ENCODE measurements at places on chromosomes 7 and 10.

DNA sequence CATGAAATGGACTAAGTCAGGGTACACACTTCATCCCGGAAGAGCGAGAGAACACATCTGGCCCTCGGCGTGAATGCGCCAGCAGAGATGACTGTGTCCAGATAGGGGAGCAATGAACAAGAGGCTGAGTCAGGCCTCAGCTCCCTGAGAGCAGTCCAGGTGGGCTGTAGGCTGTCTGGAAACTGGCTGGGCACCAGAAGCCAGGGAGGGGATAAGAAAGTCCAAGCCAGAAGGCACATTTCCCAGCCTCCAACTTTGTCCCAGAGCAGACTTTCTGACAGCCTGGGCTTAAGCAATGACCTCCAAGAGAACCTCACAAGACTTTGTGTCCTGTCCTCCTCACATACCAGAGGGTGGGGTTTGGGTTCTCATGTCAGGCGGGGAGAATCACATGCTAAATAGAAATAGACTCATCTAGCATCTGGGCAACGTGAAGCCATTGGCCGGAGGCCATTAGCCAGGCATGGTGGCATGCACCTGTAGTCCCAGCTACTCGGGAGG lies 157.2 kb downstream of the ARHGAP12 start:
- no peak for DNase-seq

- no peak for DNase-seq
Measured at GRCh38 chr10:48655411-48656240, 29.0 kb upstream of the WDFY4 start.

GRCh38 chr7:69196593-69196992 lies 401.7 kb upstream of the AUTS2 start:
- no peak for DNase-seq

- no peak for DNase-seq
Measured at GRCh38 chr7:91784469-91784868, 96.0 kb downstream of the MTERF1 start.

- DNase-seq: no peak
Measured at GRCh38 chr10:70197235-70197945, 27.1 kb upstream of the SAR1A start.

GRCh38 chr10:103512591-103513379 lies 19.3 kb downstream of the NEURL1 start:
- no peak for DNase-seq

- no peak for DNase-seq
Measured at GRCh38 chr10:130254662-130255061, 118.5 kb downstream of the GLRX3 start.

DNA sequence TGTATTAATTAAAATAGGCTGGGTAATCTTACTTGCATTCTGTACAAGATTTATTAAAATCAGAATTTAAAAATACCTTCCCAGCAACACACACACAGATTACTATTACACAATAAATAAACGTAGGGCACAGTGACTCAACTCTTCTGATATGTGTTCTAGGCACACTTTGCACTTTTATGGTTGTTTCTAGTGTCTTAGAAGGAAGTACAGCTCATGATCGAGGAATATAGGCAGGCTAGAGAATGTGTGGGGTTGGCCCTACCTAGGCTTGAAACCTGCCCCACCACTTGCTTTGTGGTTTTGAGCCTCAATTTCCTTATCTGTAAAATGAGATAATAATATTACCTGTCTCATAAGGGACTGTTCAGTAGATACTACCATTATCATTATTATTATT lies 30.5 kb downstream of the ARMC3 start:
- DNase-seq: no peak

DNA sequence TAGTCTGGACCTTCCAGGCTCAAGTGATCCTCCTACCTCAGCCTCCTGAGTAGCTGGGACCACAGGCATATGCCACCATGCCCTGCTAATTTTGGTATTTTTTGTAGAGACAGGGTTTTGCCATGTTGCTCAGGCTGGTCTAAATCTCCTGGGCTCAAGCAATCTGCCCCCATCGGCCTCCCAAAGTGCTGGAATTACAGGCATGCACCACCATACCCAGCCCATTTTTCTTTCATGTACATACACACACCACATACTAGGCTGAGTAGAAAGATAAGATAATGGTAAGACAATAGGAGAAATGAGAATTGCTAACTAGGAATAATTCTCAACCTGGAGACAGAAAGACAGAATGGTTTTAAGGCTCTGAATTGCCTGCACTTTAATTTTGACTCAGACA lies 83.8 kb downstream of the CPEB3 start:
- no peak for DNase-seq

- DNase-seq: peak; percentile 6
Measured at GRCh38 chr7:65307651-65308299, 65.9 kb upstream of the ZNF92 start.

DNA sequence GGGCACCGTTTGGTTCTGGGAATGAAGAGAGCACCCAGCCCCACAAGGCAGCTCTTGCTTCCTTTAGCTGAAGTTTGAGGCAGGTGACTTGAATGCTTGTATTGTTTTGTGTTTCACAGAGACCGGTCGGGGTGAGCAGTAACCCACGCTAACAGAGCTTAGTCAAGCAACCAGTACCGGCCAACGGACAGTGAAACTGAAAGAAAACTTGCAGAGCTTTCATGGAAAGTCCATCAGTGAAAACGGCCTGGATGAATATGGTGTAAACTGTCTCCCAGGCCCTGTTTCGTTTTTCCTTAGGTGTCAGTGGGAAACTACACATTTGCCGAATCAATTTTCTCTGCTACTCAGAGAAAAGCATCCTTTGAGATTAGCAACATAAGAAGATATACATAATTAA lies 101.1 kb downstream of the LYZL1 start:
- DNase-seq: no peak

DNA sequence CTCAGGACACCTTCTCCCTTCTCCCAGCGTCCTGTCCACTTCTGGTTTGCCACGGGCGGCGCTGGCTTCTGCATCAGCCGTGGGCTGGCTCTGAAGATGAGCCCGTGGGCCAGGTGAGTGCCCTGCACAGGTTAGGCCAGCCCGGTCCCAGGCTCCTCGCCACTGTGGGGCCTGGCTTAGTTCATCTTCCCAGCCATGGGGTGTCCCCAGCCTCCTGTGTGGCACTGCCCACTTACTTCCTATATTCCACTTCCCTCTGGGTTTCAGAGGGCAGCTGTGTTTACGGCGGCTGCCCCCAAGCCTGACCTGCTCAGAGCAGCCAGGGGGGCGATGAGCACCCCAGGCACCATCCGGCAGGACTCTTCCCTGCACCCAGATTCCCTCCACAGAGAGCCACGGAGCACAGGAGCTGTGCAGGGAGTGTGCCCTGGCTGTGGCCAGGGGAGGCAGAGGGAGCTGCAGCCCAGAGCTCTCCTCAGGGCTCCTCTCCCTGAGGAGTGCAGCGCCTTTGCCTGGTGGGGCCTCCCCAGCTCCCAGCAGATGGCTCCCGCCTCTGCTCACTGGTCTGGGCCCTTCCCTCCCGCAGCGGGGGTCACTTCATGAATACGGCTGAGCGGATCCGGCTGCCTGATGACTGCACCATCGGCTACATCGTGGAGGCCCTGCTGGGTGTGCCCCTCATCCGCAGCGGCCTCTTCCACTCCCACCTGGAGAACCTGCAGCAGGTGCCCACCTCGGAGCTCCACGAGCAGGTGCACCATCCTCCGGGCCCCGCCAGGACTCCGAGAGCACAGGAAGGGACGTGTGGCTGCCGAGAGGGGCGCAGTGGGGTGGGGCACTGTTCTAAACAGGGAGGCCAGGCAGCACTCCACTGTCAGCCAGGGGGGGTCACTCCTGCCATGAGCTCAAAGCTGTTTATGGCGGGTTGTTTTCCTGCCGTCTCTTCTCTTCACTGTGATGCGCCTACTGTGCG lies 6.4 kb downstream of the LFNG start:
- no peak for DNase-seq

DNA sequence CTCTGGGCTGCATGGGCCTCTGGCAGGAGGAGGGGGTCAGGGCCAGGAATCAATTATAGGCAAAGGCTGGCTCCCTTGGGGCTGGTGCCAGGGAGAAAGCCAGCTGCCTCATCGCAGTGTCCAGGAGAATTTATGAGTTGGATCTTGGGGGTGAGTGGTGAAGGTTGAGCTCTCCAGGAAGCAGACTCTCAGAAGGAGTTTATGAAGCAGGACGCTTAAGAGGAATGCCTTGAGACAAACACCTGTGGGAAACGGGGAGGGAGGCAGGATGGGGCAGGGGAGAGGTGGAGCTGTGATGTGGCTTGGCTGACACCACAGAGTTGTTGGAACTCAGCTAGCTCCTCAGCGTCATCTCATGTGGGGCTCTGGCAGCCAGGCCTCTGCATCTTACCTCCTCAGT lies 428.5 kb downstream of the RPS24 start:
- DNase-seq: no peak

DNA sequence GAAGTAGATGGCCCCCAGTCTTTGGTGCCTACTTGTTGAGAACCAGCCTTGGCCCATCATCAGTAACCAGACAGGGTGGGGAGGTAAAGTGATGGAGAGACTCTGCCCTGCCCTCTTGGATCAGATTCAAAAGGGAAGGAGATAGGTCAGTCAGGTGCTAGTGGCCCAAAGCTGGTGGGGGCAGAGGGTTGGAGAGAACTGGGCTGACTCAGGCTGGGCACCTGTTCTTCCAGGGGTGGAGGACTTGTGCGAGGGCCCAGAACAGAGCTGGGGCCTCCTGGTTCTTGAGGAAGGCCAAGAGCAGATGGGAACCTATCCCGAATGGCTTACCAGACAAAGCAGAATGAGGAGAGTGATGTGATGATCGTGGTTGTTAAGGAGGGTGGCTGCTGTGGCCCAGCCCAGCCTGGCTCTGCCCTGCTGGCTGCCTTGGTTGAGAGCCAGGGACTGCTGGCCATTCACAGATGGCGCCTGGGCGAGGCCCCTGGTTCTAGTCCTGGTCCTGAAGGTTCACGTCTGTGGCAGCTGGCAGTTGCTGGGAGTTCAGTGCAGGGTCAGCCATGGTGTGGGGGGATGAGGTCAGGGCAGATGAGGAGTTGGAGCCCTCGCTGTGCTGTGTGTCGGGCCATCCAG lies 36.6 kb downstream of the PALD1 start:
- DNase-seq: no peak

GRCh38 chr7:105653441-105654005 lies 72.2 kb upstream of the EFCAB10 start:
- no peak for DNase-seq

DNA sequence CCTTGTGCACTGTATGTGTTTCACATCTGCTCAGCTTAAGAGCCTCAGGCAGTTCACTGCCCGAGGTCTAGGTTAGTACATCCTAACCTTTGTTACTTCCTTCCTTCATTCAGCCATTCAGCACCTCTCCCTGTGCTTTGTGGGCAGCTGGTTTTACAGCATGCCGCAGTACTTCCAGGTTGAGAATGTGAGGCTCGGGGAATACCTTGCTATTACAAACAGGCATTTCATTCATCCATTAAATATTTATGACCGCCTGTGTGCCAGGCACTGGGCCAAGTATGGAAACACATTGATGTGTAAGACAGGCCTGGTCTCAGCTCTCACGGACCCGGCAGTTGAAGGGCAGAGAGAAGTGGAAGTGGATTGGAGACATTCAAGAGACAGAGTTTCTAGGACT lies 82.4 kb downstream of the SHH start:
- no peak for DNase-seq

DNA sequence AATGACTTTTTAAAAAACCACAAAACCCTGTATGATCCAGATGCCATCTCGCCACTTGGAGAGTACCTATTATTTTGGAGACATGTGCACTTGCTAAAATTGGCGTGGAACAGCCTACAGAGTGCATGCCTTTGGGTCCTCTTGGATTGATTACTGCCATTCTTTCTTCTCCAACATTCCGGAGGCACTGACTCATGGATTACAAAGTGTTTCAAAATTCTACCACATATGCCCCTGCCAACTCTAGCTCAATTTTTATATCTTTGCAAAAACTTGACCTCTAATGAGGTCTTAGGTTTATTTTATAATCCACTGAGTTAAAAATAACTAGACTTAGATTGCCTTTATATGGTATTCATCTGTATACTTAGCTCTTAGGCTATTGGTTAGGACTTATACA lies 55.8 kb upstream of the KIF5B start:
- no peak for DNase-seq

DNA sequence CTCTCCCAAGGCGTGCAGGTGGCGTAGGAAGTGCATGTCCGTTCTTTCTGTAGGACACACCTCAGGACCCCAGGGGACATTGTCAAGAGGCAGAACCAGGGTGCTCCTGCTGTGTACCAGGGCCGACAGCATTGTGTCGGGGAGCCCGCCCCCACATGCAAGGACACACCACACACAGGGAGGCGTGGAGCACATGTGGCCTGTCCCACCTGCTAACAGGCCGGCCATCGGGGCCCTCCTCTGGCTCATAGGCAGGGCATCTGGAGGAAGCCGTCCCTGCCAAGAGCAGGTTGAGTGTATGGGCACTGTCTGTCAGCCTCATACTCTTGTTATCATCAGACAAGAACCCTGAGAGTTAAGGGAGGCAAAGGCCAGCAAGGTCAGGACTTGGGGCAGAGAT lies 12.7 kb downstream of the RET start:
- no peak for DNase-seq

GRCh38 chr10:32891261-32891660 lies 66.8 kb downstream of the ITGB1 start:
- DNase-seq: no peak

GRCh38 chr10:104424719-104425118 lies 71.1 kb downstream of the CFAP58 start:
- no peak for DNase-seq

GRCh38 chr7:67392596-67393438 lies 396.2 kb downstream of the TYW1 start:
- no peak for DNase-seq

DNA sequence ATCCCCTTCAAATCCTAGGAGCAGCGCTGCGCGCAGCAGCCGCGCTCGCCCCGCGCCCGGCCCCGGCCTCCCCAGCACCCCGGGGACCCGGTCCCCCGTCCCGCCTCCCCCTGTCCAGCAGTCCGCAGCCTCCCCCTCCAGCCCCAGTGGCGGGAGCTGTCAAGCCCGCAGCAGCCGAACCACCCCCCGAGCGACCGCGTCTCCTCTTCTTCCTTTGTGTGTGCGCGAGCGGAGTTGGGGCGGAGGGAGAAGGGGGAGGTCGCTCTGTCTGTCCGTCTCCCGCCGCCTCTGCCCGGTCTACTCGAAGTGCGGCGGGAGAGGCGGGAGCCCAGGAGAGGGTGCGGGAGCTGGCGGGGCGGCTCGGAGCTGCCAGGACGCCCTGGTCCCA lies 375 bp upstream of the CHN2 start:
- no peak for DNase-seq

- DNase-seq: no peak
Measured at GRCh38 chr10:44466236-44466635, 81.3 kb upstream of the CXCL12 start.

DNA sequence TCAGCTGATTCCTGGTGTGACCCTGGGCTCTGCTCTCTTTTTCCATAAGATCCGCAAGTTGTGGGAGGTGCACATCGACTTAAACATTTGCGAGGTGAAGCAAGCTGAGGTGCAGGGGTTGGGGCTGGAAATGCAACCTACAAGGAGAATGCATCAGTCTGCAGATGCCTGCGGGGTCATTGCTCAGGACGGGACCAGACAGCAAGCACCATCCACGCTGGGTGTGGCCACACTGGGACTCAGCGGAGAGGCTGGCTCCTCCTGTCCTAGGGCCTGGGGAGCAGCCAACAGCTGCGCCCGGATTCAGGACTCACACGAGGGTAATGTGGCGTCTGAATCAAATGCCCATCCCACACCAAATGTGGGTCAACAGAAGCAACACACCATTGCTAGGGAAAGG lies 33.8 kb downstream of the STK32C start:
- DNase-seq: no peak
